ENCODE measurements at places on chromosomes 2 and 18. TPM values are rescaled to one million over a fixed set of nuclear protein-coding genes. Genes with fewer than 3 reads are reported as not detected.

The RNF152 gene
- total RNA-seq = 123 TPM

The CRYGC gene
- not detected for total RNA-seq

The CYP27C1 gene
- total RNA-seq = not detected

The UGT1A8 gene
- total RNA-seq = not detected

All from bladder microvascular endothelial cell (primary cell).